ENCODE measurements at places on chromosomes 2 and 18. TPM values are rescaled to one million over a fixed set of nuclear protein-coding genes. Genes with fewer than 3 reads are reported as not detected.

INPP4A gene
- 26.1 TPM for total RNA-seq

TM4SF20 gene
- not detected for total RNA-seq

FNDC4 gene
- 18.3 TPM for total RNA-seq

CRYGD gene
- not detected for total RNA-seq

DOCK10 gene
- total RNA-seq = 26.3 TPM

COPS7B gene
- total RNA-seq = 12.1 TPM

ZNF385B gene
- not detected for total RNA-seq

NDUFS1 gene
- total RNA-seq = 81.2 TPM

CNTNAP5 gene
- total RNA-seq = not detected

UGT1A3 gene
- not detected for total RNA-seq

UPP2 gene
- total RNA-seq = not detected

ECEL1 gene
- not detected for total RNA-seq

RAD51AP2 gene
- under 0.01 TPM for total RNA-seq

ALK gene
- under 0.01 TPM for total RNA-seq

UBE2F gene
- 53.7 TPM for total RNA-seq

NIFK gene
- total RNA-seq = 45.5 TPM

TUBB6 gene
- 408 TPM for total RNA-seq

ARL5A gene
- total RNA-seq = 32.9 TPM

CRYBA2 gene
- total RNA-seq = not detected

BCS1L gene
- total RNA-seq = 38.3 TPM

CD28 gene
- not detected for total RNA-seq

CXCR1 gene
- not detected for total RNA-seq

CHN1 gene
- total RNA-seq = 203 TPM

KIAA1328 gene
- 3.3 TPM for total RNA-seq

HTRA2 gene
- total RNA-seq = 45.7 TPM

ALPP gene
- not detected for total RNA-seq

CYP27C1 gene
- not detected for total RNA-seq

PLB1 gene
- 1.8 TPM for total RNA-seq

ZAP70 gene
- not detected for total RNA-seq

EML6 gene
- total RNA-seq = 1.3 TPM

LYPD1 gene
- total RNA-seq = 0.17 TPM

CRIM1 gene
- total RNA-seq = 135 TPM

FEV gene
- total RNA-seq = not detected

DGUOK gene
- total RNA-seq = 51.6 TPM

MAL gene
- total RNA-seq = not detected

ARMC9 gene
- total RNA-seq = 60.4 TPM

MBOAT2 gene
- 36.0 TPM for total RNA-seq

TSPYL6 gene
- not detected for total RNA-seq

HOXD1 gene
- not detected for total RNA-seq

Data from fibroblast of lung (primary cell).